A549 treated with RU486 at 1 μM for 4 hours (cell line): ENCODE measurements at places on chromosomes 5 and 9. TPM values are rescaled to one million over a fixed set of nuclear protein-coding genes. Genes with fewer than 3 reads are reported as not detected.

The MYOT gene
- not detected in 5 replicates for total RNA-seq

The SH3GLB2 gene
- total RNA-seq: 32.5 to 52.2 TPM (median 45.4 TPM) in 5 replicates

The PCDHB4 gene
- total RNA-seq: 0.03 to 0.08 TPM (median 0.05 TPM) in 5 replicates

The LURAP1L gene
- 12.2 to 17.4 TPM (median 16.9 TPM) in 5 replicates for total RNA-seq

The AP3B1 gene
- total RNA-seq: 18.9 to 35.1 TPM (median 34.4 TPM) in 5 replicates
